ENCODE measurements at places on chromosomes 4 and X.

DNA sequence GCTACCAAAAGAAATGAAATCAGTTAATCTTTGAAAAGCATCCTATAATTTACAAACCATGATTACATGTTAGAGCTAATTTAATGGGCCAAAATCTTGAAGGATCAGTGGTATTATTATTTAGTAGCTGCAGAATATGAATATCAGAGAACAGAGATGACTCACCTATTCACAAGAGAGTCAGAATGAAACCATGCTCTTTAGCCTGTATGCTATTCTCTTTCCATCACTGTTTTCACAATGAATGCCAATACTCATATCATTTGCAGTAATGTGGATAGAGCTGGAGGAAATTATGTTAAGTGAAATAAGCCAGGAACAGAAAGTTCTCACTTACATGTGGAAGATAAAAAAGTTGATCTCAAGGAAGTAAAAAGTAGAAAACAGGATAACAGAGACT is 414.1 kb downstream of the CENPC start:
- no peak for DNase-seq

DNA sequence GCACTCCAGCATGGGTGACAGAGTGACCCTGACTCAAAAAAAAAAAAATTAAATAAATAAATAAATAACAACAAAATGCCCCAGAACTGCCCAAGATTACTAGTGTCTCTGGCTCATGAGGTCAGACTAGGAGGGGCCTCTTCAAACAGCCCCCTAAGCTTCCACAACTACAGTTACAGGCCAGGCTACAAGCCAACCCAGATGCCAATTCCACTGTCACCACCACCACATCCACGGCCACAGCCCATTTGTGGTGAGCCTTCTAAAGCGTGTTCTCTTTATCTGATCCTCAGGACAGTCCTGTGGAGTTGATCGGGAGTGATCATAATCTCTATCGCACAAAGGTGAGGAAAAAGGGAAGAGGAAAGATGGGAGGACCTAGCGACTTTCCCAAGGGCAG is 36.6 kb downstream of the IGFBP7 start:
- no peak for DNase-seq

GRCh38 chrX:102599951-102600579 is 750 bp downstream of the ARMCX5 start:
- no peak for DNase-seq

DNA sequence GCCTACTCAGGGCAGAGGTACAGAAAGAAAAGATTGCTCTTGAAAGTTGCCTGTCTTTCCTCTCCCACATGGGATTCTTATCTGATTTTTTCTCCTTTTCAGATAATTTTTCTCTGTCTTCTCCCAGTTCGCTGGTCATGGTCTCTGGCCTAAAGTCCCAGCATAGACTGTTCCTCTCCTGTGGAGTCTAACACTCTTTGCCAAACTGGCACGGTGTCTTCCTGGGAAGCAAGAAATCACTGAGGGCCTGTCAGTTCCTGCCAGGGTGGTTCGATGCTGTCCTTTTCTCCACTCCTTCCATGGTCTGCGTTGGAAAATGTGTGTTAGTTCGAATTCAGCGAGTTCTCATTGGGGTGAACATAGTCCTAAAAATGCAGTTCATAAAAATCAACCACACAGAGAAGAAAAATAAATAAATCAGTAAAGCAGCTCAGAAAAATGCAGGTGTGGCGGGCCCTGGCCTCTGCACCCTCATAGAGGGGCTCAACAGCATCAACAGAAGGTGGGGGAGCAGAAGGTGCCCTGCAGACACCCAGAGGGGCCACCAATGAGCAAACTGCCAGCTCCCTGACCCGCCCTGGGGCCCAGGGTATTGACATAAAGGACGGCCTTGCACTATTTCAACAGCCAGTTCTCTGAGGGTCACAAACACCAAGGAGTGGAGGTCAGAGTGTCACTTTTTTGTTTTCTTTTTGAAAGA is 2.1 kb downstream of the RGN start:
- no peak for DNase-seq

GRCh38 chrX:31287861-31288260 is 216.0 kb upstream of the FTHL17 start:
- DNase-seq = no peak

GRCh38 chrX:154489182-154489581 is 1.2 kb downstream of the SLC10A3 start:
- no peak for DNase-seq

GRCh38 chrX:24662352-24662751 is 15.2 kb upstream of the PCYT1B start:
- no peak for DNase-seq

- DNase-seq = no peak
Measured at GRCh38 chrX:148534291-148534690, 33.9 kb downstream of the AFF2 start.

DNA sequence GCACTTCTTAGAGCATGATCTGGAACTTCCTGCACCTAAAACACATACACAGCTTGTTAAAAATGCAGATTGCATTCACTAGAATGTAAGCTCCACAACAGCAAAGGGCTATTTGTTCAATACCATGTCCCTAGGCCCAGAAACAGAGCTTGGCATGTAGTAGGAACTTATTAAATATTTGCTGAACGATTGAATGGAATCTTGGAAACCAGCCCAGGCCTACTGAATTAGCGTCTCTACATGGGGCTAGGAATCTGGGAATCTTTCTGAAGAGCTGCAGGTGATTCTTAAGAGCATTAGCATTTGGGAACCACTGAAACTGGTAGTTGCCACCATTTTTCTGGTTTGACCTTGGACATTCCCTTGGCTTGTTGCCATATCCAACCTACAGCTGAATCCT is 234.1 kb downstream of the STIM2 start:
- no peak for DNase-seq

- DNase-seq = no peak
Measured at GRCh38 chrX:136344320-136344719, 43.6 kb downstream of the ADGRG4 start.

DNA sequence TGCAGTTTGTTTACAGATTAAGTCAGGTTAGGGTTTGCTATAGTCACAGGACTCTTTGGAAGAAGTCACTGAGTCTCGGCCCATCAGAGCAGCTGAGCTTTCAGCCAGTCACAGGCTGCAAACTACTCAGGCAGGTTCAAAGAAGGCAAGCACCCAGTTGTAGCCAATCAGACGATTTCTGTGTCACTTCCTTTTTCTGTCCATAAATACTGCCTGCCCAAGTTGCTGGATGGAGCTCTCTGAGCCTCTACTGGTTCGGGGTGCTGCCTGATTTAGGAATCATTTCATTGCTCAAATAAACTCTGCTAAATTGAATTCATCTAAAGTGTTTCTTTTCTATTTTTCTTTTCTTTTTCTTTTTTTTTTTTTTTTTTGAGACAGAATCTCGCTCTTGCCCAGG is 7.3 kb upstream of the SH3BP2 start:
- no peak for DNase-seq

DNA sequence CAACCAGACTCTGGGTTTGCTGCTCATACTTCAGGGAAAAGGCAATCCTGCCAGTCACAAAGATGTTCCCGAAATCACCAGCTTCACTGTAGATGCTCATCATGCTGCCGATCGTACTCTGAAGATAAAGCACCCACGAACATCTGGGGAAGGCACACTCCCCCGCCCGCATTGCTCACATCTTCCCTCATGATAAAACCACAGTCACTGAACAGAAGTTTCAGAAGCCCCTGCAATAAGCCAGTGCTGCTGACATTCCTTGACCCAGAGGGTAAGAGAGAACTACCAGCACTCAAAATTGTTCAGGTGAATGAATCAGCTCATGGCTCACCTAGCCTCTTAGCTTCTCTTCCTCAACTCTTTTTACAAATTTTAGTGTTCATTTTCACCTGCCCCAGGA is 43.1 kb downstream of the SRPX2 start:
- DNase-seq = no peak

- no peak for DNase-seq
Measured at GRCh38 chr4:36208893-36209473, 35.3 kb downstream of the ARAP2 start.

DNA sequence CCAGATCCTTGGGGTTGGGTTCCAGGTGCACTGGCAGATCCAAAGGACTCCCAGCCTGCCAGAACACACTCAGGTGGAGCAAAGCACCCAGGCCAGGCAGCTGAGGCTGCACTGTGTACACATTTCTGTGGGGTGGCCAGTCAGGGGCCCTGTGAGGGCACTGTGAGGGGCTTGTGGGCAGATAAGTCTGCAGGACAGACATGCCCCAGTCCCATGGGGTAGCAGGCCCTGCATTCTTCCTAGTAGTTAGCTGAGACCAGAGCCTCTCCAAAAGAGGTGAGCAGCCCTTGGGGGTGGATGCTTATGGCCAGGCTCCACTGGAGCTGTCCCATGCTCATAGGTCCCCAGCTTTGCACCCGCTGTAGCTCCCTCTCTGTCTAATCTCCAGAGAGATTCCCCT is 7.6 kb downstream of the ETDB start:
- DNase-seq = no peak

GRCh38 chr4:99518601-99519295 is 7.9 kb downstream of the C4orf17 start:
- no peak for DNase-seq

- DNase-seq = no peak
Measured at GRCh38 chr4:141254326-141254725, 33.6 kb downstream of the ZNF330 start.

DNA sequence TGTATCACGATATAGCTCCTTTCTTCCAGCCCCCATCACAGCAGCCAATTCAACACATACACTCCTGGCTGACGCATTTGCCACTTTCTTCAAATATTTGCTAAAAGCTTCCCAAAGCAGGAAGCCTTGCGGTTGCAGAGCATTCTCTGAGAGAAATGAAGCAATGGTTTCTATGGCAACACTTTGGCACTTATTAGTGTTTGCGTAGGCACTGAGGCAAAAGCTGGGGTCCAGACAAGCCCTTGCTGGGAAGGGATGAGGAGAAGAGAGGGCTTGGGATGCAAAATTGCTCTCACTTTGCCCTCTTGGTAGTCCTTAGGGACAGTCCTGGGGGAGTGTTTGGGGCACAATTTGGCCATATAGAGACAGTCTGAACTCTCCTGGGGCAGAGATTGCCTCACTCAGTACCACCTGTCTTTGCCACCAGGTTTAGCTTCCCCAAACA is 55.0 kb upstream of the PAK3 start:
- peak; percentile 8 for DNase-seq

GRCh38 chr4:138238521-138239292 is 3.4 kb downstream of the SLC7A11 start:
- no peak for DNase-seq

DNA sequence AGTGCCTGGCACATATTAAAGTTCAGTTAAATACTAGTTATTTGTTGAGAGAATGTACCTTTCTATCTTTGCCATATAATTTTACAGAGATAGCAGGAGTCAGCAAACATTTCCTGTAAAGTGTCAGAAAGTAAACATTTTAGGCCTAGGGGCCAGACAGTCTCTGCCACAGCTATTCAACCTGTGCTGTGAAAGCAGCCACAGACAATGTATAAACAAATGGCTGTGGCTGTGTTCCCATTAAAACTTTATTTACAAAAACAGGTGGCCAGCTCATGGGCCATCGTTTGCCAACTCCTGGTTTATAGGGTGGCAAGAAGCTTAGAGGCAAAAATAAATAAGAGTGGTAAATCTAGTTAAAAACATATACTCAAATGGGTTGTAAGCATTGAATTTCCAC is 34.0 kb upstream of the BRS3 start:
- DNase-seq = no peak

DNA sequence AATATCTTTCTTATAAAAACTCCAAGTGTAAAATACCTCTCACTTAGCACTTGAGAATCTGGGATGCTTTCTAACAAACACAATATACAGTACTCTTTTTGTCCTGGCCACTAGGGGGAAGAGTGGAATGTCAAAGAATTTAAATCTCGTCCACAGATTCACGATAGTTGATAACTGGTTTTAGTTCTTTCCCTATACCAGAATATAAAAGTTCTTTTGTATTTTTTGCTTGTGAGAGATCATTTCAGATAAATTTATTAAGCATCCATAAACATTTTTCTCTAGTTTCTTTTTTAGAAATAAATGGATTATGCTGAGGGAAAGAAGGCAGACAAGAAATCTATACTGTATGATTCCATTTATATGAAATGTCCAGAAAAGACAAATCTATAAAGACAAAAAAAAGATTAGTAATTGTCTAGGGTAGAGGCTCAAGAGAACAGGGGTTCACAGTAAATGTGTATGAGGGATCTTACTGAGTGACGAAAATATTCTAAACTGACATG is 50.4 kb downstream of the MGARP start:
- DNase-seq = peak; percentile 39

DNA sequence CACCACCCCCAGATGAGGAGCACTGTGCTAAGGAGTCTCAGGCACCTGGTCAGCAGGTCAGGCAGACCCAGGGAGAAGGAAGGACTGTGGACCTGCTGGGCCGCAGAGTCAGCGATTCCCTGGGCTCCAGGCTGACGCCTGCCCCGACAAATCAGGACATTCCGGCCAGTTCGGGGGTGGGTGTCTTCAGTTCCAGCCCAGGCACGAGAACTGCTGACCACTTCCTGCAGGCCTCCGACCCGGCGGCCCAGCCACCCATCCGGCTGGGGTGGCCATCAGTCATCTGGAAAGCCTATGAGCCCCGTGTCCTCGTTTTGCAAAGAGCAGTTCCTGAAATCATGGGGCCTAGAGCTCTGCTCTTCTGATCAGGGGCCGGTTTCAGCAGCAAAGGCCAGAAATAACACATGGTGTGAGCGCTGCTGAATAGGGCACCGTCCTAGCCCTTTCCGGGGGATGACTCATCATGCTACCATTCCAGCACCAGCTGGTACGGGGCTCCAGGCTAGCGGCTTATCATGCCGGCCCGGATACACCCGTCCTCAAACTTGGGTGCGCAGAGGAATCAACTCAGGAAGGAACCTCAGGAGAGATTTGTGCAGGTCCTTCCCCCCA is 7.8 kb upstream of the SH3TC1 start:
- no peak for DNase-seq
